SHP77 (cell line): ENCODE measurements at places on chromosomes 2 and 18.

DNA sequence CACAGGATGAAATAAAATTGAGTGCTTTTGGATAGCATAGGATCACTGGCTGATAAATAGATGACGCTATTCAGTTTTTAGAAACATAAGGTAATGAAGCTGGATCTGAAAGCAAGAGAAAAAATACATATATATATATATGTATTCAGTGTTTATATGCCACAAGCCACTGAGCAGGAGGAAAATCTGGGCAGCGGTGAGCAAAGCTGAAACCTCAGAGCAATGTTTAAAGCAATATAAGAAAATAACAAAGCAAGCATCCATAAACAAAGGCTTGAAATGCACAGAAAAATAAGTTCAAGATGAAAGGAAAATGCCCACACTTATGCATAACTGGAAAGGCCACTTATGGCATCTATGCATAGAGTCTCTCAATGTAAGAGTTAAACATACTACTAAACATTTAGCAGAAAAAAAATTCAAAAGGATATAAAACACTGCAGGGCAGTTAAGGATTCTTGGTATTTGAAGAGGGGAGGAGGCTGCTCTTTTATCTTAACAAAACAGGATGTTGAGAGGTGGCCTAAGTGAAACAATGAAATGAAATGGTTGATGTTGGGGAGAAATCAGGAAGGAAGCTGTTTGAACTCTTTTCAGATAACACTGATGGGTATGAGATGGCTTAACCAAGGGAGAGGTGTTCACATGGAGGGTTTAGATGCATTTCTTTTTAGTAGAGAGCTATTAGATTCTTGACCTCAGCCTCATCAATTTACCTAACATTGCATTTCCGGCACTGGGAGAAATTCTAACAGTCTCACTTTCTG is 129.1 kb downstream of the ARHGAP15 start:
- DNase-seq = no peak

DNA sequence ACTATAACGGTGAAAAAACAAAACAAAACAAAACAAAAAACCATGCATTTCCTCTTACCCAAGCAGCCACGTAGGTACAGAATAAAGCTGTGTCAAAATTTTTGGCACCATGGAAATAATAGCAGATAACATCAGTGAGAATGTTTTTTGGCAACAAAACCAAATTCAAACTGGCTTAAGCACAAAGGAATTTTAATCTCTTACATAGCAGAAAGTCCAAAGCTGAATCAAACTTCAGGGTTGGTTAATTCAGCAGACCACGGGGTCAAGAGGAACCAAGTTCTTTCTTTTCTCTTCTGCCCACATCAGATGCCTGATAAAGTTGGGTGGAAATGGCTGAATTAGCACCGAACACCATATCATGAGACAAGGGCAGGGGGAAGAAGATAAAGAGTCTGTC is 129.5 kb downstream of the PAX3 start:
- no peak for DNase-seq

DNA sequence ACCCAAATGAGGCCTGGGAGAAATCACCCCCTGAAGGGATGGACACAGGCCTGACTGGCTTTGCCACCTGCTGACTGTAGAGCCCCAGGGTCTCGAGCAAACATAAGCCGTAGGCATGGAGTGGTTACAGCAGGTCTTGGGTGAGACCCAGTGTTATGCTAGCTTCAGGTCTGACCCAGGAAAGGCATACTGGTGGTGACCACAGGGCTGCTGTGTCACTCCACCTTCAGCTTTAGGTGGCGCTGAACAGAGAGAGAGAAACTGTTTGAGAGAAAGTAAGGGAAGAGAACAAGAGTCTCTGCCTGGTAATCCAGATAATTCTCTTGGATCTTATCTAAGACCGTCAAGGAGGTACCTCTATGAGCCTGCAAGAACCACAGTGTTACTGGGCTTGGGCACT is 1544.2 kb upstream of the TMEFF2 start:
- DNase-seq = no peak

GRCh38 chr2:157182204-157182709 is 75.2 kb upstream of the GALNT5 start:
- DNase-seq = peak; percentile 22

GRCh38 chr2:196565106-196565765 is 74.3 kb upstream of the CCDC150 start:
- no peak for DNase-seq

- no peak for DNase-seq
These were observed 11.1 kb downstream of the HES6 start for GRCh38 chr2:238228700-238229099.

DNA sequence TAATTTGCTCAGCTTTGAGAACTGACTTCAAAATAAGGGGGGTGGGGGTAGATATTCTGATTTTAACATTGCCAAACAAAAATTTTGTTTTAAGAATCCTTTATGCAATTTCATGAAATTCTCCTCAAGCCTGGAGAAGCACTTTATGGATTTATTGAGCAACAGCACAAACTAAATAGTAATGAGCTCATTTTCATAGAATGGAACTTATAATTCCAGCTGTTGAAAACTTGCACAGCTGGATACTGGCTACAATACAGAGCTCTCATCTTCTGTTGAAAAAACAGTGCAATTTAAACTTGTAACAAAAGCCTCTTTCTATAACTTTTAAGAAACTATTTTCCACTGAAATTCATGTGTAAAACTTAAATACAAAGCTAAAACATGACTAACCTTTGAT is 137.6 kb upstream of the FN1 start:
- no peak for DNase-seq

DNA sequence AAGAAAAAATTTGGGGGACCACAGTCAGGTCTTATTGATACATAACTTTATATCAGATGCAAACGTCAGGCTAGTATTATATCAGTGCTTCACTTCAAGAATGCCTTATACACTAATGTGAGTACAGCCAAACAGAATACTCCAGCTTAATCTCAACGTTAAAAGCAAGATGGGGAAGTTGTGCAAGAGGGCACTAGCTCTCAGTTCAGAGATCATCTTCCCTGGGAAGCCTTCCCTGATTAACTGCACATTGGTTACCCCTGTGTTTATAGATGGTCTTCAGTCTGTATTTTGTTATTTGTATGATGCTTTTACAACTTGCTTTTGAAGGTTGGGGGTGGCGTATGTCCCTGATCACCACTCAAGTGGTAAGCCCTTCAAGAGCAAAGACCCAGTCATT is 11.4 kb downstream of the EPAS1 start:
- DNase-seq = no peak

GRCh38 chr2:149271575-149271974 is 58.8 kb upstream of the LYPD6 start:
- no peak for DNase-seq

GRCh38 chr2:122041455-122041854 is 286.0 kb downstream of the TSN start:
- DNase-seq = no peak

DNA sequence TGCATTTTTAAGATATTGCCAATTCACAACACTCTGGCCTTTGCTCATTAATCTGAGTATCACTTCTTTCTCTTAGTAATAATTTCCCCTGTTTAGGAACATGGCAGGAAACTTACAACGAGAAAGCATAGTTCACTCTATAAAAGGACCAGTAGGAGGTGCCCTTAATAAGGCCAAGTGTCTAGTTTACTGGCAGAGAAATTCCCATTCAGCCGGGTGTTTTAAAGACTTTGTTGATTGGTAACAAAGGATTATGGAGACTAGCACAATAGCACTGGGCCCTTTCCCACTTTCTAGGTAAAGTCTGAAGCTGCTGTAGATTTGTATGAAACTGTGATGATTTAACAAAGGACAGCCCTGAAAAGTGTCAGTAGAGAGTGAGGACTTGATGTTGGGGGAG is 3.1 kb downstream of the DCC start:
- DNase-seq = no peak

DNA sequence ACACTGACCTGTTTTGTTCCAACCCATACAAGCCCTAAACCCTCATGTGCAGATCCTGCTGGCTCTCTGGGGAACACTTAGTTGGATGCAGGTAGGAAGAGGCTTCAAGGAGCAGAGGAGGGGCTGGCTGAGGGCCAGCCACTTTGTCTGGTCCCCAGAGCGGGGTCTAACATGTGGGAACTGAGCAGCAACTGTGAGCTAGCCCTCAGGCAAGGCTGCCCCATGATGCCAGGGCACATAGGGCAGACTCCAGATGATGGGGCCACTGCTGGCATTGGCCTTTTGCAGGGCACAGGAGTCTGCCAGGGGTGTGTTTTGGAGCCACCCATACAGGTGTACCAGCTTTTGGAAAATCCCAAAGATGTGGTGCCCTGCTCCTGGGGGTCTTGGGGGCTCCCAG is 67.7 kb downstream of the HPCAL1 start:
- no peak for DNase-seq

DNA sequence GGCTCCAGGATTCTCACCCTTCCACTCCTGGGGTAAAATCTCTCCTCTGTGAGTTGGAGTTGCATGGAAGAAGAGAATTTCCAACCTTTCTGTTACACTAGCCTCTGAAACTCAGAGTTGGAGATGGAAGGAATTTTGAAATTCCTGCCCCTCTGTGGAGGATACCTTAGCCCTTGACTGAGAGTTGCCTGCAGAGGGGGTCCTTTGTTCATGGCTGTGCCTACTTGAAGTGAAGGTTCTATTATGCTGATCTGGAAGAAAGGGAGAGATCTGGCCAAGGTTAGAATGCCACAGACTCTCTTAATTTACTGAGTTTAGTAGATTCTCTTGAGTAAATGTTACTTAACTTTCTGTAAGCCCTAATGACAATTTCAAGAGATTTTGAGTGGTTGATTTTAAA is 626.6 kb upstream of the GYPC start:
- no peak for DNase-seq

GRCh38 chr2:39660612-39661236 is 5.0 kb upstream of the TMEM178A start:
- DNase-seq = no peak

GRCh38 chr2:175880-176820 is 87.7 kb downstream of the SH3YL1 start:
- DNase-seq = no peak

GRCh38 chr2:131004446-131005209 is 88.6 kb downstream of the FAM168B start:
- no peak for DNase-seq

DNA sequence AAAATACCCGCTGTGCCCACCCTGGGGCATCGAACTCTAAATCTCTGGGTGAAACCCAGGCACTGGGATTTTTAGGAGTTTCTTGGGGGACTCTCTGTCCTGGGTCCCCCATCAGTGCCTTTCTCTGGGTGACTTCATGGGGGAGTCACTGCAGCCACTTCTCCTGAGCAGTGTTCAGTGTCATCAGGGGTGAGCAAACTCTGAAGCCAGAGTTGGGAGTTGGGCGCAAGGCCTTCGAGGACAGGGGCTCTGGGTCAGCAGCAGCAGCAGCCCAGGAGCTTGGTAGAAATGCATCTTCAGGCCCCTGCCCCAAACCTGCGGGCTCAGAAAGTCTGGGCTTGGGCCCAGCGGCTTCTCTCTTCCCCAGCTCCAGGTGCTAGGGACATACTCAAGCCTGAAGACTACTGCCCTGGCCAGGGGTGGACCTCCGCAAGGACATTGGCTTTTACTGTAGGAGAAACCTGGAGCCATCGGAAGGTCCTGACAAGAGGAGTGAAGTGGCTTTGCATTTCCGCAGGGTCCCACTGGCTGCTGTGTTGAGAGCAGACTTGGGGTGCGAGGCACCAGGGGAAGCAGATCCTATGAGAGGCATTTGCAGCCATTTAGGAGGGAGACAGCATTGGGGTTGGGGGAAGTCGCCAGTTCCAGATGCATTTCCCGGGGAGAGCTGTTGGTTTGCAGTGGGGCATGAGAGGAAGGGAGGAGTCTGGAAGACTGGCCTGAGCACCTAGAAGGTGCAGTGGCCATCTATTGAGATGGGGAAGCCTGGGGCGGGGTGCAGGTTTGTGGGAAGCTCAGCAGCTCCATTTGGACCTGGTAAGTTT is 51.5 kb upstream of the FAHD2A start:
- no peak for DNase-seq

DNA sequence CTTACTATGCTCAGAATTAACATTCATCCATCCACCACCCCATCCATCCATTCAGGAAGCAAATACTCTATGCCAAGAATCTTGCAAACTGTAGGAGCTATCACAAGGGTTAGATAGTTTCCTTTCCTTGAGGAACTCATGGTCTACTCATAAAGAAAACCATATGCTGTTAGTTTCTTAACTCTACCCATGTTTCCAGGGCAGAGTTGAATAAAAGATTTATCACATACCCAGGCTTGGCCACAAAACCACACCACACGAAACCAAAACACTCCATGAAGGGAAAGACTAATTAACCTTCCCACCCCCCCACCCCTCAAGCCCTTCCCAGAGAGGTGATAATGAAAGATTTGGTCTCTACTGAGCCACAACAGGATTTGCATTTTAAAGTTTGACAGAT is 23.7 kb upstream of the MSGN1 start:
- no peak for DNase-seq

GRCh38 chr18:23302851-23303527 is 150.1 kb upstream of the RIOK3 start:
- no peak for DNase-seq

GRCh38 chr2:107160640-107161239 is 274.8 kb upstream of the ST6GAL2 start:
- DNase-seq = no peak

GRCh38 chr2:98946855-98947254 is 10.8 kb upstream of the CRACDL start:
- DNase-seq = no peak

DNA sequence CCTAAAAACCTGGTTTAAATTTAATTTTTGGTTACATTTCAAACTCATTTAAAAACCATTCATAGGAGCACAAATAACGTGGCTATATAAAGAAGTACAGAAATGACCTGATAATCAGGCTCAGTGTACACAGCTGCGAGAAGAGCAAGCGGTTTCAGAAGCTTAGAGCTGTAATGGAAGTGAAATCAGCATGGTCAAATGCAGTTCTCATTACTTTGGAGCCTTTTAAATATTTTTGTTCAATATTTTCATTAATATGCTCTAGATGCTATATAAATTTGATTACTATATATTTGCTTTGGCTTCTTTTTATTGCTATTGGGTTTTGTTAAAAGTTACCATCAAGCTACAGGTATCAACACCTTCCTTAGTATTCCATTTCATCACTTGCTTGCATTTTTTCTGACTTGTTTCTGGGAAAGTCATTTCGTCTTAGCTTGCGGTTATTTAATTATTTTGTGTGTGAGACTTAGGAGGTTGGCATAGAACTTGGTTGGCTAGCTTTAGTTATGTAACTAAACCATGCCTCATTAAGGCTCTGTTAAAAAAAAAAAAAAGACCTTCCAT is 58.7 kb downstream of the AFTPH start:
- no peak for DNase-seq

GRCh38 chr2:223563462-223563861 is 38.7 kb downstream of the SCG2 start:
- DNase-seq = peak; percentile 96
